ENCODE measurements at places on chromosomes 16 and 17.

DNA sequence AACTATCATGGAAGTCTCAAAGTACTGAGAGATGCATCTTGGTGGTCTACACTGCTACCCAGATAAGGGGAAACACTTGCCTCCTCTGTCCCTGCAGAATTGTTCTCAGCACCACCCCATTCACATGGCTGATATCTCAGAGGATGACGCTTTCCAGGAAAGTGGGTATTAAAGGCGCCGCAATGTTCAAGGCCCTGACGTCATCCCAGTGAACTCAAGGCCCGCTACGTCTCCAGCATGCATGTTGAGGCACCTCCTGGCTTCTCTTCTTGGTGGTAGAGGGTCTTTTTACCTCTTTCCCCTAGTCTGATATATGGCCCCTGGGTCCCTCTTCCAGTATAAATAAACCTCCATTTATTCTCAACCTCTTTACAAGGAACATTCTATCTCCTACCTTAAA, 1.0 kb downstream of the OR1A1 start:
- DNase-seq: no peak

DNA sequence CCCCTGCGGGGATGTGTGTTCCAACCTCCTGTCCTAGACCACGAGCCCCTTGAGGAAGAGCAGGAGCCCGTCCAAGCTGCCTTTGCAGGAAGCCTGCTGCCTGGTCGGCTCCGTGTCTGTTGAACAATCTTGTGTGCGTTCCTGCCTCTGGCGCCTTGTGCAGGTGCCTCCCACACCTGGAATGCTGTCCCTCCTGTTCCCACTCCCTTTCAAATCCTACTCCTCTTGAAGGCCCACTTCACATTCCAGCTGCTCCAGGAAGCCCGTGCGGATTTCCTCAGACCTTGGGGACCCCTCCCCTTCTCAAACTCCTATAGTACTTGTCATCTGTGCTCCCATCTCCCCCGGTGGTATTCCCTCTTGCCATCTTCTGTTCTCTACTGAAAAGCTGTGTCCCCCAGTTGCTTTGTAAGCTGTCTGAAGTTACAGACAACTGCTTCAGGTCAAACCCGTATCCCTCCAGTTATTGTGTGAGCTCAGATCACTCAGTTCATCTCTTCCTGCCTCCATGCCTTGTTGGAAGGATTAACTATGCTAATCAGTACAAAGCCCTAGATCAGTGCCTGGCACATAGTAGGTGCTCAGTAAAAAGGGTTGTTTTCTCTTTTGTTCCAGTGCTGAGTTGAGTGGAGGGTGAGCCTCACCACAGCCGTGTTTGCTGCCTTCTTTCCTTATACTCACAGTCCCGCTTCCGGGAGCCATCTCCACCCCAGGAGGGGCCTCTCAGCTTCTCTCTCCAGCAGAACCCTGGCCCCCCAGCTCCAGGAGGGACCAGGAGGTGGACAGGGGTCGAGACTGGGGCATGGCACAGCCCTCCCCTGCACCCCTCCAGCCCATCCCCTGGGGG, 241.8 kb upstream of the CIBAR2 start:
- DNase-seq: no peak

- no peak for DNase-seq
These were observed 37.2 kb downstream of the CCDC182 start for GRCh38 chr17:57707892-57708291.

- DNase-seq: no peak
These were observed 1.5 kb downstream of the C17orf114 start for GRCh38 chr17:4800462-4801196.

DNA sequence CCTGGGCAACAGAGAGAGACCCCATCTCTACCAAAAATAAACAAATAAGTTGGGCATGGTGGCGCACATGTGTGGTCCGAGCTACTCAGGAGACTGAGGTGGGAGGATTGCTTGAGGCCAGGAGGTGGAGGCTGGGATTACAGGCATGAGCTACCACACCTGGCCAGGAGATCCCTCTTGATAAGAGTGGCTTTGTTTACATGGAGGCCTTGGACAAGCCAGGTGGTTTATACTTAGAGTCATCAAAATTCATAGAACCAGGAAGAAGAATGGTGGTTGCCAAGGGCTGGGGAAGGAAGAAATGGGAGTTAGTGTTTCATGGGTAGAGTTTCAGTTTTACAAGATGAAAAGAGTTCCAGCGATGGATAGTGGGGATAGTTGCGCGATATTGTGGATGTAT, 8.8 kb upstream of the ZFP1 start:
- no peak for DNase-seq

DNA sequence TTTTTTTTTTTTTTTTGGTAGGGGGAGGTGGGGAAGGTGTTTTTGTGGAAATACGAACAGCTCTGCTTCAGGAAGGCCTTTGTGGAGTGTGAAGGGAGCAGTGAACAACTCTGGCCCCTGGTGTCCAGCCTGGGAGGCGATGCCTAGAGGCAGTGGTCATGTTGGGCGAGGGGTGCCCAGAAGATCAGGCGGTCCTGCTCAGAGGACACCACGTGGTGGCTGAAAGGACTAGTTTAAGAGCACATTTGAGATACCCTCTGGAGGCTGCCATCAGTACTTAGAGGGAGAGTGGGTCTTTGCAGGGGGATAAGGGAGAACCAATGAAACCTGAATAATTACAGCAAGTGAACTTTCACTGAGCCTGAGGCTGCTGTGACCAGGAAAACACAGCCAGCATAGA, 40.1 kb upstream of the RHOT1 start:
- DNase-seq: no peak

DNA sequence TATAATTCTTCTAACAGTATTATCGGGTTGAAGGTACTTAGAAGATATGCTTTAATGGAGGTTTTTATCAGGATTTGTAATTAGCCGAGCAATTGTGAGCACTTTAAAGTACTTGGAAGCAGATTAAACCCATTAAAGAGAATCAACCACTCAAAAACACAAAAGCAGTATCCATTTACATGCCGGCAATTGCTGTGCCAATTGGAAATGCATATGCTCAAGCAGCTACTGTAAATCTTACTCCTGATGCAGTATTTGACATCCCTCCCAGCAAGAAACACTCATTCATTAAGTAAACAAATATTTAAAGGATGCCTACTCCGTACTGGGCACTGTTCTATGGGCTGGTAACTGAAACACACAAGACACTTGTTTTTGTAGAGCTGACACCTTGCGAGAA, 11.4 kb upstream of the CCL1 start:
- no peak for DNase-seq

DNA sequence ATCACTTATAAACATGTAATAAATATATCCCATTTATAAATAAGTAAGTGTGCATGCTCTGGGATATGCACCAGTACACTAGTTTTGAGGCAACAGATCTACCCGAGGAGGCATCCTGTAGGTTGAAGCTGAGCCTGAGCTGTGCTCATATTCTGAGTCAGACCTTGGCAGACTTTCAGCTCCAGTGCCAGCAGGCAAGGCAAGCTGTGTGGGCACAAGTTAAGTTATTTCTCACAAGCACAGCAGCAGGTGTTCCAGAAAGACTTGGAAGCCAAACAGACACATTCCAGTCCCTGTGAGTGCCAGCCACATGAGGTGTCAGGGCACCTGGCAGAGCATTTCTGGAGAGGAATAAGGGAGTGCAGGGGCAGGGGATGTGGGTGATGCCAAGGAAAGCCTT, 1.3 kb upstream of the CLEC19A start:
- DNase-seq: peak; percentile 19

DNA sequence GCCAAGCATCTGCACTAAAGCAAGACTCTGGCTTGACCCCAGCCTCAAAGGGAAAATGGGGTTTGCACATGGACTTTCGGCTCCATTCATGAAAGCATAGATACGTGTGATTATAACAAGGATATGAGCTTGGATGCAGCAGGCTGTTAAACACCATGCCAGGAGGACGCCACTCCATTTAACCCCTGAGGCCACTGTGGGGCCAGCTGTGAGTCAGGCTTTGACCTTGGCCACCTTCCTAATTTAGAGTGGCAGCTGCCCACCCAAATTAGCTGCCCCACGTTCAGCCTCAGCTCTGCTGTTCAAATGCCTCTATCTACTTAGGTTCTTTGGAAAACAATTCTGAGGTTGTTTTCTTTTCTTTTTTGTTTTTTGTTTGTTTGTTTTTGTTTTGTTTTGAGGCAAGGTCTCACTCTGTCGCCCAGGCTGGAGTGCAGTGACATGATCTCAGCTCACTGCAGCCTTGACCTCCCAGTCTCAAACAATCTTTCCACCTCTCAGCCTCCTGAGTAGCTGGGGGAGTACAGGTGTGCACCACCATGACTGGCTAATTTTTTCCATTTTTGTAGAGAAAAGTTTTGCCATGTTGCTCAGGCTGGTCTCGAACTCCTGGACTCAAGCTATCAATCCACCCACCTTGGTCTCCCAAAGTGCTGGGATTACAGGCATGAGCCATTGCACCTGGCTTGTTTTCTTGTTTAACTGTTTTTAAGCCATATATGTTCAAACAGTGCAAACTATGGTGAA, 23.2 kb upstream of the KIFC3 start:
- no peak for DNase-seq

All from HS-27A (cell line).